Esophagus muscularis mucosa (tissue), 4 donors: ENCODE measurements at places on chromosomes 3 and 15. TPM values are rescaled to one million over a fixed set of nuclear protein-coding genes. Genes with fewer than 3 reads are reported as not detected.
A peak's percentile ranks its signal among the peaks of the same experiment; 100 is the strongest.

GRCh38 chr3:3538451-3538850 is 260.8 kb upstream of the LRRN1 start:
- H3K4me3 ChIP-seq = no peak overlapping the region
- H3K27ac ChIP-seq = no peak overlapping the region
- no peaks in the 10 kb centered on the region for H3K4me1 ChIP-seq
- no peaks in the 10 kb centered on the region for H3K27me3 ChIP-seq
- H3K36me3 ChIP-seq = no peaks in the 10 kb centered on the region

The GADL1 gene
- total RNA-seq = 1.7 TPM

GRCh38 chr3:164620423-164620822 is 457.9 kb downstream of the SI start:
- no peak overlapping the region for H3K27ac ChIP-seq
- no peak overlapping the region for H3K4me3 ChIP-seq
- no peaks in the 10 kb centered on the region for H3K27me3 ChIP-seq
- H3K4me1 ChIP-seq = no peaks in the 10 kb centered on the region
- DNase-seq = no peak

DNA sequence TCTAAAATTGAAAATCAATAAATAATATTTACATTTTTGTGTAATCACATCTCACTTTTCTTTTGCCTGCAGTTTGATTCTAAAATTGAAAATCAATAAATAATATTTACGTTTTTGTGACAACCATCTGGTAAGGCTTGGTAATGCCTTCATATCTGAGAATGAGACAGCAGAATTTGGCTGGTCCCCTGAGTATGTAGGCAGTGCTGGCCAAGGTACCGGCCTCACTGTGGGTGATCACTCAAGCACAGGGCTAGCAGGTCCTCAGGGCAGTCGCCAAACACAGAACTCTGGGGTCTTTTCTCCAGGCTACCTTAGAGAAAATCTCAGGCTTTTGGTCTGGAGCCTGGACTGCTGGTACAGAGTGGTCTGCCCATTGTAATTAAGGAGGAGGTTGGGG is 26.2 kb downstream of the RTP3 start:
- DNase-seq = peak; percentile 37
- H3K36me3 ChIP-seq = no peaks in the 10 kb centered on the region
- H3K27me3 ChIP-seq = no peaks in the 10 kb centered on the region
- no peaks in the 10 kb centered on the region for H3K4me1 ChIP-seq
- H3K4me3 ChIP-seq = no peak overlapping the region

The NANOGP8 gene
- total RNA-seq = 0.63 TPM

- H3K36me3 ChIP-seq = no peaks in the 10 kb centered on the region
- H3K27ac ChIP-seq = no peak overlapping the region
- no peaks in the 10 kb centered on the region for H3K27me3 ChIP-seq
Measured at GRCh38 chr3:152094406-152094805, 174.3 kb upstream of the MBNL1 start.

The ACKR2 gene
- total RNA-seq = 2.5 TPM
